ENCODE measurements at places on chromosomes 16 and 17.

DNA sequence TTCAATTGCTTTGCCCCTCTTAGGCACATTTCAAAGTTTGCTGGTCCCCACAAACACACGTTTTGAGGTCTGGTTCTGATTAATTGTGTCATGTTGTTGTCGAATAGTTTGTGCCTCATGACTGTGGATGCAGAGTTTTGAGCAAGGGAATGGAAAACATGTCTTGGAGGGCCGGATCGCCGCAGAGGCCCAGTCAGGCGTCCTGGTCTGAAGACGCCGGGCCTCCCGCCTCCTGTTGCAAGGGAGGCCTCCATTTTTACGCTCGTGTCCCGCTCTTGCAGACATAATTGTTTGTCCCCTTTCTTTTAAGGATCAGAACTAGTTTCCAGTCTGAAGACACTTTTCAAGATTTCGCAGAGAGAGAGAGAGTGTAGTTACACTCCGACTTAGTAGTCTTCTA is 3.2 kb downstream of the NTN1 start:
- no peak for DNase-seq

- DNase-seq = no peak
These were observed 275.0 kb upstream of the CDH5 start for GRCh38 chr16:66091471-66091891.

DNA sequence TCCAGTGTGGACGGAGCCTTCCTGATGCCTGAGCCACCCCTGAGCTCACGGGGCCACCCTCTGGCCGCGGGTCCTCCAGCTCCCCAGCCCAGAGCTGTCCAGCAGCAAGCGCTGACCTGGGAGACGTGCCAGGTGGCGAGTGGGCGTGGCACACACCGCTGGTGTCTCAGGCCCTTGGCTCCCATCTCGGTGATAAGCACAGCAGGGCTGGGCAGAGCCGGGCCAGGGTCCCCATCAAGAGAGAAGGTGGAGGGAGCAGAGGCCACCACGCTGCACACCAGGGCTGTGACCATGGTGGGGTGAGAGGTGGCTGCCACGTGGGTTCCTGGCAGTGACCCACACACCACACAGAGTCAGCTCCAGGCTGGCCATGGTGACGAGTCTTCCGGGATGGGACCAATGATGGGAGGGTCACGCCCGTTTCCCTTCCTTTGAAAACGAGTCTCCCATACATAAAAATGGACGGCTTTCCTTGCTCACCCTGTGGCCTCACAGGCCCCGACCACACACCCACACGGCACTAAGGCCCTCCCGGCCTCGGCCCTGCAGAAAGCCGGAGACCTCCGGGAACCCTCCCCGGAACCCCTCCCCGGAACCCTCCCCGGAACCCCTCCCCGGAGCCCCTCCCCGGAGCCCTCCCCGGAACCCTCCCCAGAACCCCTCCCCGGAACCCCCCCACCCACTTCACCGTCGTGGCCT is 16.8 kb downstream of the UTS2R start:
- DNase-seq = no peak

GRCh38 chr16:15985144-15985543 is 35.7 kb downstream of the ABCC1 start:
- DNase-seq = no peak

DNA sequence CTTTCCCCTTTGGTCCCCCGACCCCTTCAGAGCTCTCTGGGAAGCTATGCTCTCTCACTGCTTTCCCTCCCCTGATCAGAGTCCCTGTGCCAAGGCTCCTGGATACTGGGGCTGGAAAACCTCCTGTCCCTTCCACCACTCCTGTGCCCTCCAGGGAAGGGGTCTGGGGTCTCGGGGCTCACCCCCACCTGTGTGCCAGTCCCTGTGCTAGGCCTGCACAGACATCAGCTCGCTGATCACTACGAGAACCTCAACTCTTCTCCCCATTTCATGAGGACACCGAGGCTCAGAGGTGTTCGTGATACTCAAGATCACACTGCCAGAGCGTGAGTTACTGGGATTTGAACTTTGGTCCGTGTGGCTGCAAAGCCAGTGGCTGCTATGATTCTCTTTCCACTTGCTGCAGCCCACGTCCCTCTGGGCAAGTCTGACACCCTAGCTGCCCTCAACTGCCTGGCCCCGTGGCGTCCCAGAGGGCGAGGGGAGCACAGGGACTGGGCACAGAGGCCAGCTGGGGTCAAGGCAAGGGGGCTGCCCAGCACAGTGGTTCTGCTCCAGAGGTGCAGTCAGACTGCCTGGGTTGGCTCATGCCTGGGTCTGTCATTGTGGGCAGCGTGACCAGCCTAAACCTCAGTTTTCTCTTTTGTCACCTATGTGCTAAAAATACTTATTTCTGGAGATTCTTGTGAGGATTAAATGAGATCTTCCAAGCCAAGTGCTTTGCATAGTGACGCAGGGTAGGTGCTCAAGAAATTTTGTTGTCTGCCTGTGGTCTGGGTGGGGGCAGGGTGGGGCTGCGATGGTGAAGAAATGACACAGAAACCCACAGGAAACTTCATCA is 43.8 kb upstream of the TOB1 start:
- peak; percentile 85 for DNase-seq

DNA sequence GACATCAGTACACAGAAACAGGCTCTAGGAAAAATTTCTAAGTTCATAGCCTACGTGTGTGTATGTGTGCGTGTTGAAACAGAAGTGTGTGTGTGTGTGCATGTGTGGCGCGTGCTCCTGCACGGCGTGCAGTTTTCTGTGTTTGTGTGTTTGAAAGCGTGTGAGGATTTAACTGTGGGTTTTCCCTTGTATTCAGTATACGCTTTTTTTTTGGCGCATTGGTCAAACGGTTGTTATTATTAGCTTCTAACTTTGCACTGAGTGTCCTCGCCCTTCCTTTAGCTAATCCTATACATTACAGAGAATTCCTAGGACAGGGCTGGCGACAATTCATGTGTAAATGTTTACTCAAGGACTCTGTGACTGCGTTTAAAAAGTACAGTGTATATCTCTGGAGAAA is 23.0 kb downstream of the TMC6 start:
- DNase-seq = no peak

- no peak for DNase-seq
These were observed 16.2 kb downstream of the ETV4 start for GRCh38 chr17:43529947-43530287.

- no peak for DNase-seq
These were observed 47.3 kb downstream of the MYOCD start for GRCh38 chr17:12712941-12713340.

- DNase-seq = no peak
These were observed 1143.6 kb downstream of the CDH11 start for GRCh38 chr16:63978240-63978639.

DNA sequence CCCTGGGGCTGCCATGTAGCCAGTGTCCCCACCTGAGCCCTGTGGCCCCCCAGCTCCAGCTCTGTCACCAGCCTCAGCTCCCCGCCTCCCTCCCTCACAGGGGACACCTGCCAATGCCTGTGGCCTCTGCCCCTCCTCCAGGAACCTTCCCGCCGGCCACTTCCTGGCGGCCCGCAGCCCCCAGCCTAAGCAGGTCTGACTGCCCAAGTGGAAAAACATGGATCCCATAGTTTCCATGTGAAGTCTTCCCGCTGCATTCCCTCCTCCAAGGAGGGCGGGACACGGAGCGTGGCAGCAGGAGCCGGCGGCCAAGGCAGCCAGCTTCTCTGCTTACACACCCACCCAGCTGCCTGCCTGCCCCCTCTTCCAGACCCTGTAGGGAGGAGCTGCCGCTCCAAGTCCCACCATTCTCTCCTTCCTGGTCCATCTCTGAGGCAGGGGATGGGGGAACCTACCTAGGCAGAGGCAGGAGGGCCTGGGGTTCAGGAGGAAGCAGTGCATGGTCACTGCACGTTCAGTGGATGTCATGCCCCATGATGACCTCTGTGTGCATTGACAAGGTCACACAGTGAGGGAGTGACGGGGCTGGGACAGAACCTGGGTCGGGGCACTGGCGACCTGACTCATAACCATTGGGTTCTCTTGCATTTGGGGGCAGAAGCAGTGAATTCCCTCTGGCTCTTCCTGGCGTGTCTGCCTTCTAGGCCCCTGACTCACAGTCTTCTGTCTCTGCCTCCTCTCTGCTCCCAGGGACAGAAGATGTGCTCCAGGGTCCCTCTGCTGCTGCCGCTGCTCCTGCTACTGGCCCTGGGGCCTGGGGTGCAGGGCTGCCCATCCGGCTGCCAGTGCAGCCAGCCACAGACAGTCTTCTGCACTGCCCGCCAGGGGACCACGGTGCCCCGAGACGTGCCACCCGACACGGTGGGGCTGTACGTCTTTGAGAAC is 8.7 kb downstream of the VASN start:
- DNase-seq = no peak

DNA sequence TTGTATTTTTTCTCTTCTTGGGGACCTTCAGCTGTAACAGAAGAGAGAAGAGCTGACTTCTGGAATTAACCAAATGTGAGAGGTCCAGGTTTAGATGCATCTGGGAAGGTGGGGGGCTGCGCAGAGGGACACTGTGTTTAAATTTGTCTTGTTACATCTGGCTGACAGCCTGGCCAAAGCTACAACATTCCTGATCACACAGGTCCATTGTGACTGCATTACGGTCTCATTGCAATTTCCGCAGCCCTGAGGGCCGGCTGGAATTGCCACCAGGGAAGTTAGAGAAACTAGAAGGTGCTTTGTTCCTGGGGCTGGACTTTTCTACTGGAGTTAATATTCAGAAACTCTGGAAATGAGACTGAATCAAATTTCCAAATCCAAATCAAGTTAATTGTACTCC is 37.9 kb upstream of the LRRC75A start:
- DNase-seq = no peak

- DNase-seq = no peak
These were observed 4.4 kb upstream of the BAHCC1 start for GRCh38 chr17:81390873-81391255.

All from CD4-positive, alpha-beta T cell treated with Interferon alpha-2 for 1 hour (primary cell).